PC-9 (cell line): ENCODE measurements at places on chromosomes 5 and 9. TPM values are rescaled to one million over a fixed set of nuclear protein-coding genes. Genes with fewer than 3 reads are reported as not detected.
A peak's percentile ranks its signal among the peaks of the same experiment; 100 is the strongest.

- H3K27me3 ChIP-seq: peaks cover 4% of the 10 kb centered on the region; the same call in 1 of the 2 replicates
- no peak overlapping the region for H3K4me3 ChIP-seq
- H3K27ac ChIP-seq: no peak overlapping the region
- H3K36me3 ChIP-seq: no peaks in the 10 kb centered on the region
These were observed 34.5 kb upstream of the SMAD5 start for GRCh38 chr5:136098176-136098575.

- H3K36me3 ChIP-seq: no peaks in the 10 kb centered on the region
- no peak overlapping the region for H3K4me3 ChIP-seq
- H3K27ac ChIP-seq: no peak overlapping the region
These were observed 182.8 kb downstream of the SPOCK1 start for GRCh38 chr5:137316346-137316736.

- 0 out of 2 replicates have a peak, but pooled peaks cover 6% of the 10 kb centered on the region for H3K36me3 ChIP-seq
- peak overlapping the region; percentile 32; the same call in 1 of the 2 replicates for H3K27ac ChIP-seq
- H3K4me3 ChIP-seq: peak overlapping the region; percentile 75
- peaks cover 42% of the 10 kb centered on the region for H3K4me1 ChIP-seq
- no peaks in the 10 kb centered on the region for H3K27me3 ChIP-seq
These were observed 505 bp downstream of the SPTAN1 start for GRCh38 chr9:128552744-128553440.

- no peaks in the 10 kb centered on the region for H3K27me3 ChIP-seq
- DNase-seq: no peak
- H3K4me3 ChIP-seq: no peak overlapping the region
- no peaks in the 10 kb centered on the region for H3K4me1 ChIP-seq
- H3K27ac ChIP-seq: no peak overlapping the region
- H3K36me3 ChIP-seq: no peaks in the 10 kb centered on the region
These were observed 18.9 kb upstream of the FAM174A start for GRCh38 chr5:100516285-100516684.

The SPATA31A3 gene
- not detected in 2 replicates for total RNA-seq

The RUSC2 gene
- total RNA-seq: 10.1 and 12.5 TPM in 2 replicates

The PCSK5 gene
- total RNA-seq: 8.2 and 9.8 TPM in 2 replicates

The GPR150 gene
- total RNA-seq: 0.17 TPM in 1 of 2 replicates, not detected in the other

DNA sequence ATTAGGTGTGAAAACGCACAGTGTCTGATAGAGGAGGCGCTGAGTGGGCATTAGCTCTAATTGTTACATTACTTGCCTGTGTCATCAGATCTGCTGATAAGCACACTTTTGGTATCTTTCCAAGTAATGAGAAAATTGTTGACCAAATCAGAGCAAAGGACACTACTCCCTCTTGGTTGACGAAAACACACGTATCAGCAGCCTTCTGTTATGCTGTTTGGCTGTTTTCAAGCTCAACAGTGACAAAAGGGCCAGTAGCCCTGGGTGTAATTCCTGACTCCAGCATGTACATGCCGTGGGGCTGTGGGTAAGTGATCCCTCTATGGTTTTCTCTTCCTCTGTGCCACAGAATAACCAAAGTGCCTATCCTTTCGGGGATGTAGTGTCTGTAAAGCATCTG is 151.4 kb downstream of the AUH start:
- no peak for DNase-seq
- H3K4me3 ChIP-seq: no peak overlapping the region

The TYRP1 gene
- total RNA-seq: not detected in 2 replicates

DNA sequence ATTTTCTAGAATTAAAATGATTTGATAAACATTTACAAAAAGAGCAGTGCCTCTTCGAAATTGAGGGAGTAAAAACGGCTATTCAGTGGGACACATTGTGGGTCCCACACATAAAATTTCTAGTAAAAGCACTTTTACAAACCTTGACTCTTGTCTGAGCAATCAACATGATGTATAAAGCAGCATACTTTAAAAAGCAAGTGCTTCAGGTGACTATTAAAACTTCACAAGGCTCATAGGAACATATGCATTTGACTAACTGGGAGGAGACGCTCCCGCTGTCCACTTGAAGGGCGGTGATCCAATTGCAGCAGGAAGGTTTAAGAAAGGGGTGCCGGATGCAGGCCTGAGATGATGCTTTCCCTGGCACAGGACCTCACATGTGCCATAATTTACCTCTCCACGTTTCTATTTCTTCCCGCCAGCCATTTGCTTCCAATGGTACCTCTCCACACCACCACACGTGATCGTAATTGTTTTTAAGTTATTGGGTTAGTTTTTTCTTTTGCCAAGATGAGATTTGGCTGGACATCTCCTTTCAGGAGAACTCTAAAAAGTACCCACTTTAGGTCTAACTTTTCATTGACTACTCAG is 1.8 kb downstream of the MCTP1 start:
- peaks cover 13% of the 10 kb centered on the region; the same call in 1 of the 2 replicates for H3K4me1 ChIP-seq
- H3K4me3 ChIP-seq: peak overlapping the region; percentile 95
- no peak overlapping the region for H3K27ac ChIP-seq
- no peak for DNase-seq
- H3K27me3 ChIP-seq: peaks cover 17% of the 10 kb centered on the region

GRCh38 chr5:51242456-51242855 is 140.8 kb upstream of the ISL1 start:
- H3K4me1 ChIP-seq: no peaks in the 10 kb centered on the region
- H3K27me3 ChIP-seq: no peaks in the 10 kb centered on the region
- H3K27ac ChIP-seq: no peak overlapping the region
- no peak overlapping the region for H3K4me3 ChIP-seq
- no peaks in the 10 kb centered on the region for H3K36me3 ChIP-seq

DNA sequence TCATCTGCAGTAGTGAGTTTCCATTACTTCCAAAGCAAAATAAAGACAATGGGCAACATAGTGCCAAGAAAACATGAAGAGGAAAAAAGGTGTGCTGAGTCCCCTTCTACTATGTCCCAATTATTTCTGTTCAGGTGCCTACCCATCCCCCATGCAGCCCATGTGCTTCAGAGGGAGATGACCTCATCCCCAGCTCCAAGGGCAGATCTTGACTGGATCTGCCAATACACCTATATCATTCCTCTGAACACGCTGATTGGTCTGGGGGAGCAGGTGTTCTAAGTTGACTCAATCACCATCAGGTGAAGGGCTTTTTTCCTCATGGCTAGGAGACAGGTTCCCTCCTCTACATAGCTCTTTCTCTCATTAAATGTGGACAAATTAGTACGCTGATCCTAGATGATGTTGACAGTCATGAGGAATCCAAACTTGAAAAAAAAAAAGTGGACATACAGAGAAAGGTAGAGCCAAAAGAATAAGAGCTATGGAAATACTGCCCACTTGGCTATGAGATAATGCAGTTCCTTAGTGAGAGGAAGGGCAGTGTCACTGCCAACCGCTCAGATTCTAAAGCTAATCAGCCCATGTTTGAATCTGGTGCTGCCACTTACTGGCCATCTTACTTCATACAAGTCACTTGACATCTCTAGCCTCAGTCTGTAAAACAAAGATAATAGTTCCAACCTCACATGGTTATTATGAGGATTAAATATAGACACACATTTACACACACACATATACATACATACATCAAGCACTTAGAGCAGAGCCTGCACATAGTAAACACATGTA is 23.1 kb downstream of the PRELID2 start:
- H3K4me1 ChIP-seq: no peaks in the 10 kb centered on the region
- H3K27ac ChIP-seq: no peak overlapping the region
- no peak for DNase-seq

- H3K4me3 ChIP-seq: no peak overlapping the region
- no peak for DNase-seq
- H3K36me3 ChIP-seq: no peaks in the 10 kb centered on the region
- no peaks in the 10 kb centered on the region for H3K4me1 ChIP-seq
These were observed 14.2 kb downstream of the IL4 start for GRCh38 chr5:132687995-132688394.

- no peaks in the 10 kb centered on the region for H3K36me3 ChIP-seq
- DNase-seq: no peak
- no peak overlapping the region for H3K27ac ChIP-seq
- no peak overlapping the region for H3K4me3 ChIP-seq
- H3K4me1 ChIP-seq: no peaks in the 10 kb centered on the region
- no peaks in the 10 kb centered on the region for H3K27me3 ChIP-seq
These were observed 847 bp upstream of the GABRB2 start for GRCh38 chr5:161547406-161547737.

DNA sequence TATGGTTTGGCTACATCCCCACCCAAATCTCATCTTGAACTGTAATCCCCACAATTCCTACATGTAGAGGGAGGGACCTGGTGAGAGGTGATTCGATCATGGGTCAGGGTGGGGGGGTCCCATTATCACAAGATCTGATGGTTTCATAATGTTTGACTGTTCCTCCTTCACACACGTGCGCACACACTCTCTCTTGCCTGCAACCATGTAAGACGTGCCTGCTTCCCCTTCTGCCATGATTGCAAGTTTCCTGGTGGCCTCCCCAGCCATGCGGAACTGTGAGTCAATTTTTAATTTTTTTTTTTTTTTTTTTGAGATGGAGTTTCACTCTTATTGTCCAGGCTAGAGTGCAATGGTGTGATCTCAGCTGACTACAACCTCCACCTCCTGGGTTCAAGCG is 27.0 kb downstream of the FAM169A start:
- no peaks in the 10 kb centered on the region for H3K36me3 ChIP-seq
- no peak overlapping the region for H3K4me3 ChIP-seq
- H3K27me3 ChIP-seq: no peaks in the 10 kb centered on the region
- no peak overlapping the region for H3K27ac ChIP-seq
- DNase-seq: no peak
- H3K4me1 ChIP-seq: no peaks in the 10 kb centered on the region

- H3K27me3 ChIP-seq: no peaks in the 10 kb centered on the region
- peak overlapping the region; percentile 23; the same call in 1 of the 2 replicates for H3K4me3 ChIP-seq
- no peaks in the 10 kb centered on the region for H3K36me3 ChIP-seq
- H3K4me1 ChIP-seq: peaks cover 50% of the 10 kb centered on the region
These were observed 46.2 kb upstream of the DENND4C start for GRCh38 chr9:19184144-19184917.

- DNase-seq: peak; percentile 59
- H3K27ac ChIP-seq: 0 out of 2 replicates have a peak overlapping the region, but pooled peaks have one; percentile 26
These were observed 480 bp downstream of the LMNB1 start for GRCh38 chr5:126777257-126777974.

DNA sequence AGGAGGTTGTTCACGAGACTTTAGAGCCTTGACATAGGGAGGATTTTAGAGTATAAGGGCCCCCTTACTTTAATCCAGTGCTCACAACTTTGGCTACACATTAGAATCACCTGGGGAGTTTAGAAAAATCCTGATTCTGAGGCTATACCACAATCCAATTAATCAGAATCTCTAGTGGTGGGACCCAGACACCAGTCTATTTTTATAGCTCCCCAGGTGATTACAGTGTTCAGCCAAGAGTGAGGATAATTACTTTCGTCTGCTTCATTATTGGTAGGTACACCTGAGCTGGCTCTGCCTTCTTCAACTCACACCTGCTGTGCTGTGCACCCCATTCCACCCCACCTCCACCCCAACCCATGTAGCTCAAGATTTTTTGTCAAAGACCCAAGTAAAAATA is 141.3 kb upstream of the EPB41L4A start:
- no peak for DNase-seq
- H3K4me3 ChIP-seq: no peak overlapping the region
- no peaks in the 10 kb centered on the region for H3K27me3 ChIP-seq
- H3K27ac ChIP-seq: no peak overlapping the region
- no peaks in the 10 kb centered on the region for H3K36me3 ChIP-seq

The MAP3K1 gene
- 21.8 and 26.1 TPM in 2 replicates for total RNA-seq

- no peaks in the 10 kb centered on the region for H3K36me3 ChIP-seq
- DNase-seq: no peak
- peaks cover 8% of the 10 kb centered on the region for H3K4me1 ChIP-seq
- peaks cover 13% of the 10 kb centered on the region for H3K27me3 ChIP-seq
These were observed 31.3 kb upstream of the ALDOB start for GRCh38 chr9:101466863-101467262.

The TMED9 gene
- total RNA-seq: 168 and 173 TPM in 2 replicates

DNA sequence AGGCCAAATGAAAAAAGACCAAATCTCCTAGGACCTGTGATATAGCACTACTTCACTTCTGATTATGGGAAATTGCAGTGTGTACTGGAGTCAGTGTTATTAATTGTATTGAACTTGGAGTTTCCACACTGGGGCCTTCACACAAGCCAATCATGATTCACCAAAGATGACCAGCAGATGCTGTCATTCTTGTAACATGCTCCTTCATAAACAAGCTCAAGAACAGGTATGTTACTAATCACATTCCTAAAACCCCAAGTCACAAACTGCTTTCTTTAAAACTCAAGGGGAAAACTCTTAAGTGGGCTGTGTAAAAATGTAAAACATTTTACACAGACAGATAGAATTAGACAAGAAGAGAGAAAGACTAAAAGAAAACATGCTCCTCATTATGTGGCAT is 5.6 kb downstream of the KLHL3 start:
- H3K27me3 ChIP-seq: no peaks in the 10 kb centered on the region
- H3K4me1 ChIP-seq: peaks cover 20% of the 10 kb centered on the region
- DNase-seq: no peak
- no peaks in the 10 kb centered on the region for H3K36me3 ChIP-seq
- H3K4me3 ChIP-seq: no peak overlapping the region
- no peak overlapping the region for H3K27ac ChIP-seq

GRCh38 chr9:116090030-116090770 is 63.4 kb upstream of the PAPPA start:
- no peak overlapping the region for H3K27ac ChIP-seq
- no peak for DNase-seq
- peaks cover 17% of the 10 kb centered on the region for H3K4me1 ChIP-seq
- H3K27me3 ChIP-seq: no peaks in the 10 kb centered on the region
